ENCODE measurements at places on chromosomes 3 and 15. TPM values are rescaled to one million over a fixed set of nuclear protein-coding genes. Genes with fewer than 3 reads are reported as not detected.

CYP1A2 gene
- 1.3 TPM for total RNA-seq

DNA sequence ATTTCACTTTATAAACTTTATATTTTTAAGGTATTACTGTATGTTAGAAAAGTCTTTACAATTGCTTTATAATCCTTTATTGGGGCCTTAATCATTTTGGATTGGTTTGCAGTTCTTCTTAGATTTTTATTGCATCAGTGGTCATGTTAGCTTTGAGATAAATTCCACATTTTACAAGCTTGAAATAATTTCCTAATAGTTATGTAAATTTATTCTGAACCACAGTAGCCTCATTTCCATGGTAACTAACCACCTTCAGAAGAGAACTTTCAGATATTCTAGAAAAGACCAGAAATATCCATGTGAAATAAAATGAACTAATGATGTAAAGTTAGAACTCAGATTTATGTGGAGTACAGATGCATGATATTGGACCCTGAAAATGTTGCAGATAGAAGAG, 94.2 kb downstream of the NEO1 start:
- DNase-seq, result no peak

DNA sequence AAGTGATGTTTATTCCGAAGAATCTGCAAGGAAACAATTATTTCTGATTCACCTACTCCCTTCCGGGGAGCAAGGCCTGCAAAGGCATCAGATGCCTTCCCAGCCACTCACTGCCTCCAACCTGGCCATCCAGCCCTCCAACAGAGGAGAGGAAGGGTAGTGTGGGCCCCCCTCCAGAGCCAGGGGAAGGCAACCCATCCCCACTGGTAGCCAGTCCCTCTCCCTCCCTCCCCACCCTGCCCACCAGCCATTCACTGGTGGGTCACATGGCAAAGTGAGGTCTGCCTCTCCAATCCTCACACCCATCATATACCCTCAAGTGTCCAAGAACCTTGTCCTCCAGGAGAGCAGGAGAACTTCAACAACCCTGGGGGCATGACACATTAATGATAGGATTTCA, 2.4 kb upstream of the VIPR1 start:
- DNase-seq, result no peak

DNA sequence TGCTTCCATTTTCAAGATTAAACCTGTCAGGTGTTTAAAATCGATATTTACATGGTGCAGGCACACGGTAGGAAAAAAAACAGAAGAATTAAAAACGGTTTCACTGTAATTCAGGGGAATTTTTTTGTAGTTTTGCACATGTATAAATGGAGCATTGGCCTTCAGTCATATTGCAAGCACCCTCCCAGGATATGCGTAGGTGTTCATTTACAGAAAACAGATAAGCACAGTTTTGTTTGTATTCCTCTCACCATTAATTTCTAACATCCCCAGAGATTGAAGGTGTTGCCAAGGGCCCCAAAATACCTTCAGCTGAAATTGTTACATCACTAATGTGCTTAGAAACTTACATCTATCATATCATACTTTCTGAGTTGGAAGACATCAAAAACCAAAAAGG, 427.1 kb upstream of the NR2F2 start:
- no peak for DNase-seq

DNA sequence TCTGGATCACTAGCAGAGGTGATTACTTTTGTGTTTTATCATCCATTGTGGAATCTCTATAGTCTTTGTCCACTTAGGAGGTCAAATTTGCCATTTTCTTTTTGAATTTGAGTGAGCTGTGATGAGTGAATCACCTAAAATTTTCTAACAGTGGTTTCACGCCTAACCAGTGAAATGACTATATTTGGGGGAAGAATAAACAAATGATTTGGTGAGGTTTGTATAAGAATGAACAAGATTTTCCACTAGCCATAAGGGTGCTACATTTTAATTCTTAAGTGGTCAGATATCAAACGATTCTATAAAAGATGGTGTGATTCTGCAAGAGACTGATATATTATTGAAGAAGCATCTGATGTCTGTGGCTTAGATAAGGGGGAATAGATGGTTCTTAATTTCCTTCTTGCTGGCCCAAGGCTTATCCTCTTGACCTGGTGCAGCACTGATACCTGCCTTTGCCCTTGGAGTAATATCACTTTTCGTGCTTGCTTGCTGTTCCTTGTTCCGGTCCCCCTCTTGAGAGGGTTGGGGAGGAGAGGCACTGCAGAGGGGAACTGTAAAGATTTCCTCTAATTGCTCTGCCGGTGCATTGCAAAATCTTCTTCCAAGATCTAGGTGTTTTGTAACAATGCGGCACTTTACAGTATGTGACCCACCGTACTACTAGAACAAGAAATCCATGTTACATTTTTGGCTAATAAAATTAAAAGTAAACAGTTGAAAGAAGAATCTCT, 14.5 kb downstream of the C3orf20 start:
- no peak for DNase-seq

MYO5A gene
- total RNA-seq, result 26.8 TPM

GRCh38 chr15:66622591-66623022, 56.8 kb upstream of the LCTL start:
- DNase-seq, result no peak
